Panc1 (cell line): ENCODE measurements at places on chromosomes 13 and 19.

- DNase-seq: no peak
- no peaks in the 10 kb centered on the region for H3K36me3 ChIP-seq
- H3K27me3 ChIP-seq: no peaks in the 10 kb centered on the region
- H3K4me3 ChIP-seq: no peak overlapping the region
- no peaks in the 10 kb centered on the region for H3K4me1 ChIP-seq
Measured at GRCh38 chr13:75889427-75889826, 253.3 kb downstream of the LMO7 start.

GRCh38 chr13:111329641-111330040 is 9.2 kb downstream of the TEX29 start:
- no peaks in the 10 kb centered on the region for H3K4me1 ChIP-seq
- DNase-seq: no peak
- H3K36me3 ChIP-seq: no peaks in the 10 kb centered on the region
- no peak overlapping the region for H3K4me3 ChIP-seq
- no peak overlapping the region for H3K27ac ChIP-seq

GRCh38 chr19:35757231-35757748 is 461 bp upstream of the HSPB6 start:
- H3K27ac ChIP-seq: peak overlapping the region; percentile 100
- no peak for DNase-seq
- peaks cover 16% of the 10 kb centered on the region for H3K4me1 ChIP-seq
- H3K36me3 ChIP-seq: no peaks in the 10 kb centered on the region
- no peaks in the 10 kb centered on the region for H3K27me3 ChIP-seq

DNA sequence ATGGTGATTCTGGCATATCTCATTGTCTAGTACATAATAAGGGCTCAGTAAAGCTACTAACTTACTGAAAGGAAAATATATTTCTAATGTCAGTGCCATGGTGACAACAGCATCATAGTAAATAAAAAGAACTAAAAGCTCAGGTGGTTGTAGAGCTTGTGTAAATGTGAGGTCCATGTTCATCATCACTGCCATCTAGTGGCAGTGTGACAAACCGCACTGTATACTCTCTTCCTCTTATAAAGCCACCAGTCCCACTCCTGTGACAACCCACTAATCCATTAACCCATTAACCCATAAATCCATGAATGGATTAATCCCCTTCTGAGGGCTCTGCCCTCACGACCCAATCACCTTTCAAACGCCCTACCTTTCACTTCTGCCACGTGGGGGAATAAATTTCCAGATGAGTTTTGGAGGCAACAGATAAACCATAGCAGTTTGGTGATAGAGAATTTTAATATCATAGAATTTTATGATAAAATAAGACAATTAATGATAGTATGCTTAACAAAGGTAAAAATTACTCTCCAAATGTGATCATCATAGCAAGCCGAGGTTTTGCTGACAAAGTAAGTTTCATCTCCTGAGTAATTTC is 160.4 kb upstream of the SGCG start:
- no peak overlapping the region for H3K27ac ChIP-seq
- no peaks in the 10 kb centered on the region for H3K4me1 ChIP-seq
- H3K36me3 ChIP-seq: no peaks in the 10 kb centered on the region
- DNase-seq: peak; percentile 62
- no peaks in the 10 kb centered on the region for H3K27me3 ChIP-seq

DNA sequence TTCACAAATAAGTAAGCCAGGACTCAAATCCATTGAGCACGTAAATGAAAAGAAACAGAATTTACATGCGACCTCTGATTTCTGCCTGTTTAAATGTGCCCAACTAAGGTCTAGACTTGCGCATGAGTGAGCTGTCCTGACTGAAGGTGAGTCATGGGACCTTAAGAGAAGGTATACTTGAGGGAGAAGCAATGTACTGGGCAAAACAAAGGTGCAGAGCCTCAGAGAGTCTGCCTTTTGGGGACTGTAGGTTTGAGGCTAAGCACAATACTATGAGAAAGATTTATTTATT is 45.8 kb downstream of the UFM1 start:
- H3K27ac ChIP-seq: 0 out of 2 replicates have a peak overlapping the region, but pooled peaks have one; percentile 34
- no peaks in the 10 kb centered on the region for H3K4me1 ChIP-seq
- H3K36me3 ChIP-seq: no peaks in the 10 kb centered on the region
- no peak for DNase-seq
- no peaks in the 10 kb centered on the region for H3K27me3 ChIP-seq

DNA sequence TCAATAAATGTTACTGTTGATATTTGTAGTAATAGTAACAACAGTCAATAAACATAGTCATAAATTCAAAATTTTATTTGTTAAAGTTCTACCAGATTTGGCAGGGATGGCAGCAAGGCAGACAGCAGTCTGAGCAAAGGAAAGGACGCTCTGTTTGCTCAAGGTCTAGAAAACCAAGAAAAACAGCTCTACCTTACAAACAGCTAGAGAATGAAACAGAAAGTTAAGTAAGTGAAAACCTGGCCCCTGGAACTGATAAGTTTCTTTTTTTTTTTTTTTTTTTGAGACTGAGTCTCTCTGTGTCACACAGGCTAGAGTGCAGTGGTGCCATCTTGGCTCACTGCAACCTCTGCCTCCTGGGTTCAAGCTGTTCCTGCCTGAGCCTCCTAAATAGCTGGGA is 27.9 kb downstream of the ENOX1 start:
- no peak for DNase-seq
- no peak overlapping the region for H3K27ac ChIP-seq
- no peaks in the 10 kb centered on the region for H3K36me3 ChIP-seq
- no peaks in the 10 kb centered on the region for H3K4me1 ChIP-seq
- H3K4me3 ChIP-seq: no peak overlapping the region

- no peak overlapping the region for H3K4me3 ChIP-seq
- peaks cover 16% of the 10 kb centered on the region for H3K27me3 ChIP-seq
- H3K36me3 ChIP-seq: no peaks in the 10 kb centered on the region
- no peak overlapping the region for H3K27ac ChIP-seq
- H3K4me1 ChIP-seq: no peaks in the 10 kb centered on the region
- no peak for DNase-seq
Measured at GRCh38 chr19:29287061-29287460, 74.1 kb upstream of the UQCRFS1 start.

DNA sequence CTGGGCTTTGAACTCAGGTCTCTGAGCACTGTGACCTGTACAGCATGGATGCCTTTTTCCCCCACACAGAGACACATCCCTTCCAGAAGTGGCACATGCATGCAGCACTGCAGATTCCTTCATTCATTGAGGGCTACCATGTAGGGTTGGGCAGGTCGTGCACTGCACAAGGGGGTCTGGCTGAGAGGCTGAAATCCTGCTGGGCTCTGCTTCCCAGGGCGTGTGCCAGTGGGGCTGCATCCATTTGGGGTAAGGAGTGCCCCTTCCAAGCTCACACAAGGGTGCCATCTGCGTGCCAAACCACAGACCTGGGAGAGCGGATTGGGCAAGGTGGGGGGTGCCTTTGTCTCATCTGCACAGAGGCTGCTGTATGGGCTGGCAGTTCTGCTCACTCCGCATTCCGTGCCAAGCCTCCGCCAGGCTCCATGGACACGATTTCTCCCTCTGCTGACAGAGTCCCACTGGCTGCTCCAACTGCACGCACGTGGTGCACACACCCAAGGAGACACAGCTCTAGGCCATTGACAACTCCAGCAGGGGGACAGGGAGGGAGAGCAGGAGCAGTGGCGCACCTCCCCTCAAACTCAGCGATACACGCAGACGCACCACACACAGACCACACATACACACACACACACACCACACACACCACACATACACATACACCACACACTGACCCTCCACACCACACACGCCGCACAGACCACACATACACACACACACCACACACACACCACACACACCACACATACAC is 4.5 kb upstream of the SHISA7 start:
- peaks cover 18% of the 10 kb centered on the region for H3K27me3 ChIP-seq
- DNase-seq: no peak
- H3K4me1 ChIP-seq: peaks cover 9% of the 10 kb centered on the region
- H3K4me3 ChIP-seq: no peak overlapping the region
- H3K27ac ChIP-seq: no peak overlapping the region
- no peaks in the 10 kb centered on the region for H3K36me3 ChIP-seq

GRCh38 chr19:39405958-39406655 is 540 bp upstream of the ZFP36 start:
- H3K27me3 ChIP-seq: no peaks in the 10 kb centered on the region
- peak overlapping the region; percentile 90 for H3K27ac ChIP-seq
- peaks cover 76% of the 10 kb centered on the region for H3K4me1 ChIP-seq
- H3K4me3 ChIP-seq: peak overlapping the region; percentile 42
- H3K36me3 ChIP-seq: peaks cover 7% of the 10 kb centered on the region
- peak; percentile 94 for DNase-seq

DNA sequence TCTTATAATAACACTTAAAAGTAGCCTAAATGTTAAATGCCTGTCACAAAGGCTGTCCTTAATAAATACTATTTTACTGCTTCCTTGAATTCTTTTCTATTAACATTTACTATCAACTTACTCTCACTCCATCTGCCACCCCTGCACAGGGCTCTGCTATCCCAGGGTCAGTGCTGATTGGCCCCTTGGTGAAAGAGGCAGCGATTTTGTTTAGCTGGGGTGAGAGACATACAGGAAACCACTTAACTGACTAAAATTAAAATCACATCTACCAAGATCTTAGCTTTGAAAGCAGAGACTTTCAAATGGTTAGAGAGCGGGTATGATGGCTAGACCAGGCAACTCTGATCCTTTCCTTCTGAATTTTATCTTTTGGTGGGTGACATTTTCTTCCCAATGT is 149.9 kb upstream of the HTR2A start:
- no peaks in the 10 kb centered on the region for H3K27me3 ChIP-seq
- H3K4me3 ChIP-seq: no peak overlapping the region
- no peak overlapping the region for H3K27ac ChIP-seq
- DNase-seq: no peak
- no peaks in the 10 kb centered on the region for H3K36me3 ChIP-seq

- H3K27me3 ChIP-seq: no peaks in the 10 kb centered on the region
- no peaks in the 10 kb centered on the region for H3K4me1 ChIP-seq
- no peak for DNase-seq
- no peak overlapping the region for H3K4me3 ChIP-seq
- H3K36me3 ChIP-seq: no peaks in the 10 kb centered on the region
Measured at GRCh38 chr19:5850743-5851293, 431 bp downstream of the FUT3 start.
